Muscle of back (tissue), 13 donors: ENCODE measurements at places on chromosomes 12 and 14. TPM values are rescaled to one million over a fixed set of nuclear protein-coding genes. Genes with fewer than 3 reads are reported as not detected.

Gene CD27
- polyA plus RNA-seq: 1.2 TPM

DNA sequence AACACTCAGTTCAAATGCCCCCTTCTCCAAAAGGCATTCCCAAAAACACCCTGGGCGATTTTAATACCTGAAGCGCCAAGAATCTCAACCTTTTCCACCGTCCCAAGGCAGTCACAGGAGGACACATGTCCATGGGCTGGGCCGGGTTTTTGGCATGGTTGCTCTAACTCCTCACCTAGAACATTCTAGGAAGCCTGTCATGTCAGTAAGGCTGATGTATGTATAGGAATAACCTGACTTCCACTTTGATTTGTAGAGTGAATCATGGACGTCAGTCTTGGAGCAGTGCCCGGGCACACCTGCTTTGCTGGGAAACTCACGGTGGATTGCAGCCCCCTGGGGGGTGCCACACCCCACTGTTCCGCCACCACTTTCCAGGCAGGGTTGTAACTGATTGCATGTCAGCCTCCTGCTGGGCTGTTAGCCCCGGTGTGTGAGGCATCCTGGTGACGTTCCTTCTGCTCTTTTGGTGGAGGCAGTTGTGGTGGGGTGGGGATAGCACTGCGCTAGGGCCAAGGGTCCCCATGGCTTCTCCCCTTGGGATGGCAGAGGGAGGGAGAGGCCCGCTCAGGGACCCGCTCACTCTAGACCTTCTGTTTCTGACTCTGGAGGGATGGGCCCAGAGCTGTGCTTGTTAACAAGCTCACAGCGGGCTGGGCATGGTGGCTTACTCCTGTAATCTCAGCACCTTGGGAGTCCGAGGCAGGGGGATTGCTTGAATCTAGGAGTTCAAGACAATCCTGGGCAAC, 35.2 kb upstream of the FAM181A start:
- no peak for DNase-seq

- peak; percentile 18 for DNase-seq
Observed at GRCh38 chr12:130185455-130186391, 23.5 kb downstream of the FZD10 start.

DNA sequence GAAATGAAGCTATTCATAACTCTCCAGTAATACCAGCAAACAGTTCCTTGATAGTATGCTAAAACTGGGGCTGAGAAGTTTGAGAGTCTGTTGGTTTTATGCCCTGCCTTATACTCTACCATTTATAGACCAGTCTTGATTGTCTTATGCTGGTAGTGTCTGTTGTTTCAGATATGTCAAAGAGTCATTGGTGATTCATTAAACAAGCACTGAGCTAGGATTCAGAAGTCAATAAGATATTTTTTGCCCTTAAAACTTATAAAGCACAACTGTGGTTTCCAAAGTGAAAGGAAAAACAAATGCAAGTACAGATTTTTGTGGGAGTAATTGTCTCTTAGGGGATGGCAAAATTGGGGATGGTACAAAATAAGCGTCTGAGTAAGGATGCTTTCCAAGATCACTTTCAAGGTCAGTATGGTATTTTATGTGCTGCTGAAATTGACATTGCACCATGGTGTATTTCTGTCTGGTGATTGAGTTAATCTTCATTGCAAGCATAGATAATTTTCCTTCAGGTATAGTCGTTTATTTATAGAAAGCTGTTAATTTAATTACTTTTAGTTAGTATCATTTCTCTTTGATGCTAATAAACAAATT, 289.5 kb upstream of the E2F7 start:
- DNase-seq: no peak

Gene ACYP1
- 27.5 TPM for polyA plus RNA-seq

DNA sequence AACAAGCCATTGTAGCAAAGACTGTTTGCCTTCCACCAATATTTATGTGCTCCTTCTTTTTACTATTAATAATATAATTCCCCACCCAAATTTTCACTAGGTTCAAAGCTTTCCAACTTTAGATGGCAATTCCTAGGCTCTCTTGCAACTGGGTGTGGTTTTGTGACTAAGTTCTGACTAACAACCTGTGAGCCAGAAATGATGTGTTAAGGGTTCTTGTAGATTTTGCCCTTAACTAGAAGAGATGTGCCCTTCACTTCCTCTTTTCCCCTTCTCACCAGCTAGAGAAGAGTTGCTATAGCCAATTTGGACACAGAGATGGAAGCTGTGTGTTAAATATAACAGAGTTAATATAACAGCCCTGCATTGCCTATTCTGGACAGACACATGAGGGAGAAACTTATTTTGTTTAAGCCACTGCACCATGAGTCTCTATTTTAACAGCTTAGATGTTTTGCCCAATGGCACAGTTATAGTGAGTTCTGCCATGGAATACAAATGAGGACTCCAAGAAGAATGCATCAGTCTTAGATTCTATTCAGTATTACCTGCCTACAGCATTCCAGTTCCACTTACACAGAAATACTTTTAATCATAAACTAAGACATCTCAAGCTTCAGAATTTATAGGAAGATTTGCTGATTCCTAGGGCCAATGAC, 216.2 kb downstream of the DUSP6 start:
- DNase-seq: no peak

GRCh38 chr12:77925536-77926108, 94.9 kb downstream of the NAV3 start:
- DNase-seq: peak; percentile 80

DNA sequence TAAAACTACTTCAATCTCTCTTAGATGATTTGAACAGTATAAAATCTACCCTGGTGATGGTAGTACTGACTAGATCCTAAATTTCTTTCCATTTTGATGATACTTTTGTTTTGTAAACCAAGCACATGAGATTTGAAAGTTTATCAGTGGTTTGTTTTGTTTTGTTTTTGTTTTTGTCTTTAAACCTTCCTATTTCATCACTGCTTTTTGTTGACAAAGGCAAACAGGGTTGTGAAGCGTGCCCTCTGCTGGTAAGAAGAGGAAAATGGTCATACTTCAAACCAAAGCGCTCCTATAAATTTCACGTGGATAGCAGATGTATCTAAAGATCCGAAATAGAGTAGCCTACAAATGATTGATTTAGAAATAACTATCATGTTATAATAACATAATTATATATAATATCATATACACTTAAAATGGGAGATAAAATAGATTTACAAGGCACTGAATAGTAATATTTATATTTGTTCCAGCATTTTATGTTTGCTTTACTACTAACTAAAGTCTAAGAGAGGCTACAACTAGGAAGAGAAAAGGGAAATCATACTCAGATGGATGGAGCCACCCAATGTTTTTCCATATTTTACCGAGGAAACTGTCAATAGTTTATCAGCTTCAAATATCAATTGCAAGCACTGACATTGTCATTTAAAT, 254.0 kb upstream of the USP15 start:
- DNase-seq: peak; percentile 11
